Renal cortical epithelial cell (primary cell): ENCODE measurements at places on chromosomes 1 and 21. TPM values are rescaled to one million over a fixed set of nuclear protein-coding genes. Genes with fewer than 3 reads are reported as not detected.

DNA sequence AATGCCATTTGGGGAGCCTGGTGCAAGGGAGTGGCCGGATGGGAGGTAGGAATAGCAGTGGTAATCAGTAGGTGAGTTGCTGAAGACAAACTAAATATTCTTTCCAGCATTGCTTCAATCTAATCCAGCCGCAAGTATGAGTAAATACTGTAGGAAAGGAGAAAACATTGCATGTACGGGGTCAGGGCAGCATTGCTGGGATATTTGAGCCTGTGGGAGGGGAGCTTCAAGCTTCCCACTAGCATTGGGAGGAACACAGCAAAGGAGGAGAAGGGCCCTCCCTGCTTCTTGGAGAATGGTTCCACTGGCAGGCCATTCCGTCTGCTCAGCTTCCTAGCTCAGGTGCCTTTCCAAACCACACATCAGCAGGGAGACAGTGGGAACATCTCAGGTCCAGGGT is 15.2 kb downstream of the CAPN2 start:
- DNase-seq, result no peak

GRCh38 chr1:93680076-93680419 is 1.6 kb downstream of the BCAR3 start:
- peak; percentile 59 for DNase-seq

DNA sequence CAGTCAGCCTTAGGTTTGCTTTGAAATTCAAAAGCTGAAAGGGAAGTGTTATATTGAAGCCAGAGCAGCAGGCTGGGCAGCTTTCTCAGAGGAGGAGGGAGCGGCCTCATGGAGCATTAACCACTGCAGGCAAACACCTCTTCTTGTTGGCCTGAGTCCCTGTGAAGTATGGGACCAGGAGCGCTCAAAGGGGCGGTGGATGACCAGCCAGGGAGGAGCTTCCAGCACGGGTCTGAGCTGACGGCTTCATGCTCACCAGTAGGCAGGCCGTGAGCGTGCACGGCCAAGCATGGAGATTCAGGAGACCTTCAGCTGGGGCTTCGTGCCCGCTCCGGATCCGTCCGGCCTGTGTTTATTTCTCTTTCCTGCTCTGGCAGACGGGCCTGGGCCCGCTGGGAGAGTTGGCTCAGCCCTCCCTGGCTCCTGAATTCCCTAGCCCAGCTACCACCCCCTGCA is 245.2 kb downstream of the TRABD2B start:
- peak; percentile 33 for DNase-seq

DNA sequence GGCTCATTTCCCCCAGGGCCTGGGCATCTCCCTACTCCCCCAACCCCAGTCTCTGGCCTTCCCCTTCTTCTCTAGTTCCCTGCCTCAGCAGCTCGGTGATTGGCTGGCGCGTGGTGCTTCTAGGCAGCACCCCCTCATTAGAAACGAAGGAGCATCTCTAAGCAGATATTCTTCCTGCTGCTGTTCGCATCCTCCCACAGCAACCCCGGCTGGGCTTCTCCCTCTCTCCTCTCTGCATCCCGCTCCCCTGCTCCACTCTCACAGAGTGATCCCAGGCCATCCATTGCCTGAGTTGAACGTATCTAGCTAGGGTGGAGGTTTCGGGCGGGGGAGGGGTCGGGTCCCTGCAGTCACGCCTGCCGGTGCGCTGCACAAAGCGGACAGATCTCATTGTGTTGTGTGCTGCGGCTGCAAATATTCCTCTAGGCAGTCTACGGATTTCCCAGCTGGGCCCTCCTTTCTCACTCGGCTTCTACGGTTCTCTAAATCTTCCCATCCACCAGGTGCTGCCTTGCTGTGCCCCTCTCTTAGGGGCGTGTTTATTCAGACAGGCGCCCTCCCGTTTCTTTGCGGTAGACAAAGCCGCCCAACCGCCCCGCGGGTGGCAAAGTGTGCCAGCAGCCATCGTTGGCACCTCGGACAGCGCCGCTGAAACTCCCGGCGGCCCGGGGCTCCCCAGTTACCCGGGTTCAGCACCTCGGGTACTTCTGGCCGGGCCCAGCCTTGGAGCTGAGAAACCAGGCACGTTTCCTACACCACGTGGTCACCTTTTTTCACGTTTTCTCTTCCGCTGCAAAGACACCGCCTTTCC is 2.2 kb downstream of the CACNA1E start:
- no peak for DNase-seq

GRCh38 chr21:42847726-42848125 is 31.6 kb downstream of the WDR4 start:
- no peak for DNase-seq

- DNase-seq, result peak; percentile 61
Measured at GRCh38 chr1:147771226-147772125, 11.1 kb upstream of the GJA5 start.

Gene HES5
- not detected in 2 replicates for total RNA-seq
